ENCODE measurements at places on chromosomes 1 and 21.
A peak's percentile ranks its signal among the peaks of the same experiment; 100 is the strongest.

DNA sequence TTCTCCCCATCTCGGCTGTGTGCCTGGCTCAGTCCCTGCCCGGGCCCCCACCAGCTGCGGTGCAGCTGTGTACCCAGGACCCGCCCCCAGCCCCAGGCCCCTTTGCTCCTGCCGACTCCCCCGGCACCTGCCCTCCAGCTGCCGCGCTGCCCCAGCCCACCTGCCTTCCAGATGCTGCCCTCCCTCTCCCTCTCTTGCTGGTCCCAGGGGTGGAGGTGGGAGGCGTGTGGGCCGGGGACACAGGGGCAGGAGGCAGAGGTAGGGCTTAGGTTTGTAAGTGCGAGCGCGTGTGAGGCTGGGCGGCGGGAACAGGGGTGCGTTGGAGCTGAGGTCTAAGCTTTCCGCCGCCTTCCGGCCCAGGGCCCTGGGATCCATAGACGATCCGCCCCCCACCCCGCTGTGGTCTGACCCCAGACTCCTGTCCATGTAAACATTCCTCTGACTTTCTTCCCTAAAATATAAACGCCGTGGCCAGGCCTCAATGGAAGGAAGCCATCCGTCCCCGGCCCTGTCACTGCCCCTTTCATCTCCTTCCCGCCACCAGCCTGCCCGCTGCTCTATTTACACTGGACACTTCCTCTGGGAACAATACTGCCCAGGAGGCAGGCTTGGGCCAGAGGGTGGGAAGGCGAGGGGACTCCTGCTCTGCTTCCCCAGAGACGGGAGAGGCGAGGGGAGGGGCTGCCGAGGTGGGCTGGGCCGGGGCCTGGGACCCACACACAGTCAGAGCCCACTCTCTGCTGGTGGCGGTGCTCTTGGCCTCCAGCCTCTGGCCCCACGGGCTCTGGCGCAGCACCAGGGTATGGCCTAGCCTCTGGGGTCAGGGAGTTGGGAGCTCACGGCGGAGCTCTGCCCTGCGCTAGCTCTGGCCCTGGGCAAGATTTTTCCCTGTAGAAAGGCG, 128.3 kb downstream of the CASZ1 start:
- no peak for DNase-seq

DNA sequence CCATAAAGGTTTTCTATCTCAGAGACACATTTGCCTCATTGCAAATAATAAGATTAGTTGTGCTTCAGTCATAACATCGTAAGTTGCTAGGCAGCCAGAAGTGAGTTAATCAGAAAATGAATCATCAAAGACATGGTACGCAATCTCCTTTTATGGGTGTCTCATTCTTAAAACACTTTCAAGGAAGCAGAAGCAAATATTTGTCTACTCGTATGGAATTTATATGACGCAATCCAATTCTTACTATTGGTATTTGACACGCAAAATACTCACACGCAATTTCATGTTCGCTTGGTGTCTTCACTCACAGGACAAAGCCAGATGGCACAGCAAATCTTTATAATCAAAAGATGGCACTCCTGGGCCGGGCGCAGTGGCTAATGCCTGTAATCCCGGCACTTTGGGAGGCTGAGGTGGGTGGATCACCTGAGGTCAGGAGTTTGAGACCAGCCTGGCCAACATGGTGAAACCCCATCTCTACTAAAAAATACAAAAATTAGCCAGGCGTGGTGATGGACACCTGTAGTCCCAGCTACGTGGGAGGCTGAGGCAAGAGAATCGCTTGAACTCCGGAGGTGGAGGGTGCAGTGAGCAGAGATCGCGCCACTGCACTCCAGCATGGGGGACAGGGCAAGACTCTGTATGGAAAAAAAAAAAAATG, 56.4 kb downstream of the HLCS start:
- no peak for DNase-seq

DNA sequence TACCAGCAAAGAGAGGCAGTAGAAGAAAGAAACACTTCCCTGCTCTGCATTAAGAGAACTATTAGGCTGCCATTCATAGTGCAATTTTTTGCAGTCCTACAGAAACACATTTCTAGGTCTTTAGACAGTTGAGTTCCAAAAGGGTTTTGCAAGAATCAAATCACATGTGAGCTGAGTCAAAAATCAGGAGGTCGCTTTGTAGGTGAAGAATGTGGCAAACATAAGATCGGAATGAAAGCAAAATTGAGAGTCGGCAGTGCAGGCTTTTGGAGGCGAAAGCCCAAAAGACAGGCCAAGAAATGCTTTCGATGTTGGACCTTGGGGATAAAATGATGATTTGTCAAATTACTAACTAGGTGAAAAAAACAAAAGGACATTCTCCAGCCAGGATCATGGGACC, 213.5 kb upstream of the NRIP1 start:
- no peak for DNase-seq

DNA sequence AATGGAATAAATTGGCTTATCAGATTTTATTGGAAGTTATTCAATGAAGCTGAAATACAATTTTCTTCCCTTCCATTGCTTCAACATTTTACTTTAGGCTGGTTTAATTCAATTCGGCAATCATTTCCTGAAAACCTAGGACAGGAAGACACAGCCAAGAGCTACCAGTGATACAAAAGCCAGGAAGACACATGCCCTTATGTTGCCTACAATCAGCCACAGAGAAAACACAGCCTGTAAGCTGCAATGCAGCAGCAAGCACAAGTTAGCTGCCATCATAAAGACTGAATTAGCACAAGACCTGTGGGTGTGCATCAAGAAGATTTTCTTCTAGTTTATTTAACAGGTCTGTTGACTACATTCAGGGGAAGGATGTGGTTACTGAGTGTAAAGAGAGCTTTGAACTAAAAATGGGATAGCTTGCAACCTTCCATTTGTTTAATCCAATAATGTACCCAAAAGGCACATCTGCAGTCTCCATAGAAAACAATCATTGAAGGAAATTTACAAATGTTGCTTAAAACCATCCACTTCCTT, 193.8 kb downstream of the KCNH1 start:
- DNase-seq: no peak

DNA sequence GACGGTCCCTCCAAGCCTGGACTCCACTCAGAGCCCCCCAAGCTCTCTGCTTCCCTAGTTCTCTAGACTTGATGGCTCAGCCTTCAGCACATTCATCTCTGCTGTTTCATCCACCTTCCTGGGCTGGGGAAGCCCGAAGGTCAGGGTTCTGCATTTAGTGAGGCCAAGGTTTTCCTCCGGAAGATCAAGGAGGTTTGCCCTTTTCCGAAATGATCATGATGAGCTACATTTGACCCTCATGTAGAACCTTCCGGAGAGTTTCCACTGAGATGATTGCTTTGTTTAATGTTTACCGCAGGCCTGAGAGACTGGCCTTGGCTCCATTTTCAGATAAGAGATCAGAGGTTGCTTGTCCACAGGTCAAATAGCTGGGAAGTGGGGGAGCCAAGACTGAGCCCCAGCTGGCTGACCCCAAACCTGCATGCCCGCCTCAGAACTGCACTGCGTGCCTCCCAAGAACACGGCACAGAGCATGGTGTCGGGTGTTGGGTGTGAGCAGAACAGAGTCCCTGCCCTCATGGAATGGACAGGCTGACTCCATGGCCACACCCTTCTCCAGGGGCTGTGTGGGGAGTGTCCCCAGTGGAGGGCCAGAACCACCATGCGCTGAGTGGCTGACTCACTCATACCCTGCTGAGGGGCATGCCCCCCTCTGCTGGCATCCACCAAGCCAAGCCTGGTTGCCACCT, 200.8 kb upstream of the TMEM51 start:
- no peak for DNase-seq

- DNase-seq: no peak
Observed at GRCh38 chr21:17270229-17270628, 242.6 kb upstream of the CXADR start.

- DNase-seq: no peak
Observed at GRCh38 chr1:153032677-153033308, 1.8 kb downstream of the SPRR1B start.

DNA sequence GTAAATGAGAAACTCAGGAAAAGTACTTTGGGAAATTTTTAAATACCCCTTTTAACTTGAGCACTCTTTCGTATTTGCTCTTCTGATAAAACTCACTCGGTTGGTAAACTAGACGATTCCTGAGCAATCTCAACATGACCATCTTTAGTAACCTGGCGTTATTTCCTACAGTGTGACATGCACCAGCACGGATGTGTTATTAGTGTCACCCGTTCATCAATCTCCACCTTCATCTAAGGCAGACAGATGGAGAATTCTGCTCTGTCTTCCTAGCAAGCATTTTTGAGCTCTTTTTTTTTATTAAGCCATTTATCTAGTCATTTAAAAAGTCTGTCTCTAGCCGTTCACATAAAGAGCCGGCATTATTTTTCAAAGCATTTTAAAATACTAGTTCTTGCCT, 155.2 kb downstream of the DISP1 start:
- DNase-seq: no peak

DNA sequence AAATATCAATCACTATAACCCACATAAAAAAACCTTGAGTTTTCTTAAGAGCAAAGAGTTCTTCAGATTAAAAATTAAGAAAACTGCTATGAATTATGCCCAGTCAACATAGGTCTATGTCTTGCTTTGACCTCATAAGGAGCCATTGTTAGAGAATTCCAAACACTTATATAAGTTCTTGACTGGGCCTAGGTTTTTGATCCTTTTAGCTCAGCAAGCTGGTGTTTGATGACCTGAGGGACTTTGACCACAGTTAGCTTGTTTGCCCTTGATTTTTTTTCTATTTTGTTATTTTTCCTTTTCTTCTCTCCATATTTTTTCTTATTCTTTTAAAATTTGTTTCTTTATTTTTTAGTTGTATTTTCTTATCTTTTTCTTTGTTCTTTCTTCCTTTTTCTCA, 122.3 kb downstream of the RHOU start:
- DNase-seq: no peak

DNA sequence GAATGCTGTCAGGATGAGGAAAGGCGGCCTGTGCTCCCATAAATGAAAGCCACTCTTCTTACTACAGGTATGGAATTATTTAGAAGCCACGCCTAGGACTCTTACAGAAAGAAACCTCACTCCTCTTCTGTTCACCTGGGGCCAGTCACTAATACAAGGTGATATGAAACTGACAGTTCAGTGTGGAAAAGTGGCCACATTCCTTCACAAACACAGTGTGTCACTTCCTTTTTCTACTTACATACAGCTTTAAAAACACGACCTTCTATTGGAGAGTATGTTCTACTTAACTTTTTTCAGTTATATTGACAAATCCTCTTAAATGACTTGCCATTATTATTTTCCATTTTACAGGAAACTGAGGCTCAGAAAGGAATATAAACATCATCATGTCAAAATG, 163.1 kb downstream of the PCNX2 start:
- DNase-seq: no peak

GRCh38 chr1:175984813-175985212, 222.3 kb downstream of the COP1 start:
- DNase-seq: no peak

GRCh38 chr1:170853302-170853701, 82.0 kb upstream of the MROH9 start:
- DNase-seq: no peak

DNA sequence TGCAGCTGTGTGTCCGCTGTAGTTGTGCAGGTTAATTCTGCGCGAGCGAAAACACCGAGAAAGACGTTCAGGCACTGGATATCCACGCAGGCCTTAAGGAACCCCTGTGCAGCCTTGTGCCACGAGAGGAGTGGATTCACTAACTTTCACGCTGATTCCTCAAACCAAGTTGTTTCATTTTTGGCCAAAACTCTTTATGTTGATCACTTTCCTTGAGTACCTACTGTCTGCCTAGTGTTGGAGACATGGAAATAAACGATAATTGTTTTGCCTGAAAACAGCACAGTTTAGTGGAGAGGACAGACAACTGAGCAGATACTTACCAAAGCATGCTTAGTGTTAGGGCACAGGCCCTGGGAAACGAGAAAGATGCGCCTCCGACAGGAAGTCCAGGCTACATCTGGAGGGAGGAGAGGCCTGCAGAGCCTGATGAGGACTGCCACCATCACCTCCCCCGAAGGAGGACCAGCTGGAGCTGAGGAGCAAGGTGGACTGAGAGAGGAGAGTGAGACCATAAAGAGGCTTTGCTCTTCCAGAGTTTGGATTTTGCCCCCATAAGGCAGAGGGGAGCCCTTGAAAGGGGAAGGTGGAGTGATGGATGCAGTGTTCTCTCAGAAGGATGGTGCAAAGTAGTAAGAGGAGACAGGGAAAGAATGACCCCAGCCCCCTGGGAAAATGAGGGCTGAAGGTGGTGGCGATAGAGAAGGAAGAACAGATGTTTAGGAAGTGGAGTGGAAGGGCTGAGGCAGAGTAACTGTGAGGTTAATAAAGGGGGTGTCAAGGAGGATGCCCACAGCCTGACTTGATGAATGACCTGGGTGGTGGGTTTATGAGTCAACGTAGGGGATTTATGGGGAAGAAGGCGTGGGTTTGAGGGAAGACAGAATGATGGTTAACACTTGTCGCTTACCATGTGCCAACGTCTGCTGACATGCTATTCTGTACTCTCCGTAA, 956 bp upstream of the SCAF4 start:
- DNase-seq: peak; percentile 24

DNA sequence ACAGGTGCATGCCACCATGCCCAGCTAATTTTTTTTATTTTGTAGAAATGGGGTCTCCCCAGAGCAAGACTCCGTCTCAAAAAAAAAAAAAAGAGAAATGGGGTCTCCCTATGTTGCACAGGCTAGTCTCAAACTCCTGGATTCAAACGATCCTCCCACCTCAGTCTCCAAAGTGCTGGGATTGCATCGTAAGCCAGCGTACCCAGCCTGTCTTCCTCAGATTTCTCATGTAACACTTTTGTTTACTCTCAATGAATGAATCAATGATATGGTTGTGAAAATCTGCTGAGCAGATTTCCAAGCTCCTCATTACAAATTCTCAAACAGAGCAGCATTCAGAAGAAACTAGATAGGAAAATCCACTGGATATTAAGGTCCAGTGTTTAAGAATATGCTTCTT, 6.6 kb downstream of the CMPK1 start:
- no peak for DNase-seq

- no peak for DNase-seq
Observed at GRCh38 chr1:115753830-115754229, 14.7 kb downstream of the CASQ2 start.

GRCh38 chr21:34869545-34869944, 179.6 kb downstream of the RUNX1 start:
- no peak for DNase-seq

DNA sequence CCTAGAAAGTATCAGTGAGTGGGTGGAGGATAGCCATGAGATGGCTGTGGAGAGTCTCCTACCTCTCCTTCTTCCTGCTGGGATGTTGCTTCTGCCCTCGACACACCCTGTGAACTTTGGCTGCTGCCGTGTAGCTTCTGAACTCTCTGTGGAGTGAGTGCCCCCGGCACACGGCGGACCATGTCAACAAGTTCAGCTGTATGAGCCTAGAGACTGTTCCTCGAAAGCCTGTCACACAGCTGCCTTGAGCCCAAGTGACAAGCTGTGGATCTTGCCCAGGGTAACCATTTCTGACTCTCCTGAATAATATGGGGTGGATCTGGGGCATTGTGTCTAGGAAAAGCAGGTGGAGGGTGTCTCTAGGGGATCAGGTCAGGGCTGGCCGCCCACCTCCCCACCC, 143.2 kb downstream of the NOS1AP start:
- no peak for DNase-seq
